ENCODE measurements at places on chromosomes 6 and 20.

GRCh38 chr6:133855276-133855990, 33.5 kb upstream of the TCF21 start:
- no peak for DNase-seq

GRCh38 chr6:53581173-53581773, 36.4 kb upstream of the GCLC start:
- DNase-seq = no peak

DNA sequence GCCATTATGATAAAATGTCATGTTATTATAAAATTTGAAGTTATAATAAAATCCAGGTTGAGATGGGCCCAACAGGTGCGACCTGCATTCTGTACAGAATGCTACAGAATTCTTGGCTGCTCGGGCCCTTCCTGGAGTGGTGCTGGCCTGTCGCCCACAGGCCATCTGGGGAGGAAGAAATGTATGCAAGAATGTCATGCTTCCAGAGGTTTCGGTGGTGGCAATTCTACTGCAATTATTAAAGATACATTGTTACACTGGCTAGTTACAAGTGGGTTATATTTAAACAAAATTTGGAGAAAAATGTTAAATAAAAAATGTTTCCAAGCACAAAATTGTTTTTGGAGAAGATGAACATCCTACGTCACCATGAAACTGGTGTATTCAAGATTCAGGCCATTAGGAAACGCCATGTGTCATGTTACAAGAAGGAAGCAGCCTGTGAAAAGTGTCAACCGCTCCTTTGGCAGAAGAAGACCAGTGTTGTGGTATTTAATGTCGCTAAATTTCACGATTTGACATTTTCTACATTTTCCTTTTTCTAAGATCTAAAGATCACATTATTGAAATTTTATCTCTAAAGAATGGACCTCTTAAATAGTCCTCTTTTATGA, 7.1 kb downstream of the RAMACL start:
- DNase-seq = no peak

- no peak for DNase-seq
Measured at GRCh38 chr20:48761023-48761785, 66.6 kb downstream of the PREX1 start.

DNA sequence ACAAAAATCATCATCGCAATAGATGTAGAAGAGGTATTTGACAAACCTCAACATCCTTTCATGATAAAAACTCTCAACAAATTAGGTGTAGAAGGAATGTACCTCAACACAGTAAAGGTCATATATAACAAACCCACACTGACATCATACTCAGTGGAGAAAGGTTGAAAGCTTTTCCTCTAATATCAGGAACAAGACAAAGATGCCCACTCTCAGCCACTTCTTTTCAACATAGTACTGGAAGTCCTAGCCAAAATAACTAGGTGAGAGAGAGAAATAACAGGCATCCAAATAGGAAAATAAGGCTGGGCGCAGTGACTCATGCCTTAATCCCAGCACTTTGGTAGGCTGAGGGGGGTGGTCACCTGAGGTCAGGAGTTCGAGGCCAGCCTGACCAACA, 95.8 kb downstream of the ZDHHC14 start:
- DNase-seq = no peak

GRCh38 chr6:15143540-15143939, 102.3 kb upstream of the JARID2 start:
- no peak for DNase-seq

DNA sequence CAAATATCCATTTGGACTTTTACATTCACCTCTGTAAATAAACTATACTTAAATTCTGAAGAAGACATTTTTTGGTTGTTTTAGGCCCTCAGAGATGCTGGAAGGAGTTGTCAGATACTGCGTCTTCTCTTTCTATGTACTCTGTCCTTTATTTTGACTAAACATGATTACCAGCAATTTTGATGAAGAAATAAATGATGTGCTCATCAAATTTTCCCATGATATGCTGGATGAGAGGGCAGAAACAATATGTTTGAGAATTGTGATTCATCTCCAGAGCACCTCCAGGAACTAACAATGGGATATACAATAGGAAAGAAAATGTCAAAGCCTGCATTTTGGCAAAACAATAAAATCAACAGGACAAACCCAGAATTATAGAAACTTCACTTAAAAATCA, 481.6 kb upstream of the HS3ST5 start:
- DNase-seq = no peak

DNA sequence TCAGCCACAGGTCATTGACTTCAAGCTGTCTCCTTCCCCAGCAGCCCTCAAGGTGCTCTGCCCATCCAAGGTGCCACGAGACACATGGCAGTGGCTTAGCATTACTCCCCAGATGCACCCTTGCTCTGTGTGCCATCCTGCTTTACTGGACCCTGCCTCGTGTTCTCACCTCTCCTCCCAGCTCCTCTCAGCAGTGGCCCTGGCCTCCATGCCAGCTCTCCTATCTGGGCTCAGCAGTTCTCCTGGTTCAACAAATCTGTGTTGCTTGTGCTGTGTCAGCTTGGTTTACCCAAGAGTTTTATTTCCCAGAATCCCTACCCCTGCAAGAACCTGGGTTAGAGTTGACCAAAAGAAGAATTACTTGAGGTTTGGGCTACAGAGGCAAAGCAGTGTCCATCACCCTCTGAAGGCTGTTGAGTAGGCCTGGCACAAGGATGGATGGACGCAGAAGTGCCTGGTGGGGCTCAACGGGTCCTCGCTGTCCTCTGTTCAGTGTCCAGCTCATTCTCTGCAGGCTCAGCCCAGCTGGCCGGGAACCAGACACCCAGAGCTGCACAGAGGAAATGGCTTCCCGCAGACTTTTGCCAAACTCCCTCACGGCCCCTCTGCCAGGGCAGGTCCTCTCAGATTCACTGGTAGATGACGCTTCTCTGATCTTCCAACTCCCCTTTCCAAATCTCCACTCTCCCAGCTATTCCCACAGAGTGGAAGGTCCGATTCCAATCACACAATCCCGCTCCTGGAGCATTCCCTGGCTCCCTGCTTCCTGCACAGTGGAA, 82.6 kb downstream of the FOXA2 start:
- DNase-seq = no peak

- DNase-seq = no peak
Measured at GRCh38 chr6:90891355-90891754, 304.5 kb upstream of the MAP3K7 start.

DNA sequence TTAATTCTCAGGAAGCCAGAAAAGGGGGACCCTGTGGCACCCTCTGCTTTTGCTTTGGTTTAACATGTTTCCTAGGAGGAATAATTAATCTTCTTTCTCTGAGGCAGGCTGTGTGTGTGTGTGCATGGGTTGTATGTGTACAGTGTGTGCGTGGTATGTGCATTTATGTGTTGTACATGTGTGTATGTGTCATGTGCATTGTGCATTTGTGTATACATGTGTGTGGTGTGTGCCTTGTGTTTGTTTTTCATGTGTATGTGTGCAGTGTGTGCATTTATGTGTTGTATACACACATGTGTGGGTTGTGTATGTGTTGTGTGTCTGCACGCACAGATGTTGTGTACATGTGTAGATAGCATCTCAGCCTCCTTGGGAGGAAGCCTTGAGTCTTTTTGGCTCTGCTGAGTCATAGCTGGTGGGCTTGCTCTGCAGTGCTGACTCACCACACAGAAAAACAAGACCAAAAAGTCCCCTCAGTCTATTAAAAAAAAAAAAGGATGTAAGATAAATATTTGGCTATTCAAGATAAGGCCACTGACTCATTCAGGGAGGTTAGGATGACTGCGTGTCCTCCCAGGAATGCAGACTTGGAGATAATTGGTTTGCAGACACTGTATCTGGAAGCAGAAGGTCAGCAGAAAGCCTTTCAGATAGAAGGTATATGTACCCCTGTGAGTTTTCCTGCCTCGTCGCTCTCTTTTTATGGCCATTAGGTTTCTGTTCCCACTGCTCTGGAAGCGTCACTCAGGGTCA, 58.6 kb downstream of the SYNJ2 start:
- DNase-seq = no peak

DNA sequence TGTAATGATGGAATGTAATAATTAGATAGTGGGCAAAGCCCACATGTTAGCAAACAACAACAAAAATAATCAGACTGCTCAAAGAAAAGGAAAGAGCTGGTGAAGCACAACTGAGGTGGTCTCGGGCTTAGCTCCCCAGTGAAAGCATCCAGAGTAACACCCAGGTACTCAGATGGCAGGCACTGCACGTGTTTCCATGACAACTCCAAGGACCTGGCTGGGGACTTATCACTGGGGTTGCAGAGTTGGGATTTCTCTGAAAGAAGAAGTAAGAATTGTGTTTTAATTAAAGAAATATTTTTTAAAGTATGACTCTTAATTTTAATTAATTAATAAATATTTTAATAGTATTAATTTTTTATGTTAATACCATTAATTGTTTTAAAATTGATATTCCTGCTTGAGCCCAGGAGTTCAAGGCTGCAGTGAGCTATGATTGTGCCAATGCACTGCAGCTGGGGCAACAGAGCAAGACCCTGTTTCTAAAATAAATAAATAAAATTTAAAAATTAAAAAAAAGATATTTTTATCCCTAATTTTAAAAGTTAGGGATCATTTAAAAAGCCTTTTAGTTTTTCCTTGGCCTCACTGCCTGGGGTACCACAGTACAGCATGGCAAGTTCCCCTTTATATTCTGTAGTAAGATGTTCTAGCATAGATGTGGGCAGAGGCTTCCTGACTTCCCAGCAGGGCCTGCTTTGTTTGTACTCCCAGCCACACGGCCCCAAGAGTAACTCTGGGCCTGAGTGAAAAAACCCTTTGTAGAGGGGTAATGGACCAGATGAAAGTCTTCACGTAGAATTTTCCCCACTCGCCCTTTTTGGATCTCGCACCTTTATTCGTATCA, 42.2 kb upstream of the UST start:
- no peak for DNase-seq

DNA sequence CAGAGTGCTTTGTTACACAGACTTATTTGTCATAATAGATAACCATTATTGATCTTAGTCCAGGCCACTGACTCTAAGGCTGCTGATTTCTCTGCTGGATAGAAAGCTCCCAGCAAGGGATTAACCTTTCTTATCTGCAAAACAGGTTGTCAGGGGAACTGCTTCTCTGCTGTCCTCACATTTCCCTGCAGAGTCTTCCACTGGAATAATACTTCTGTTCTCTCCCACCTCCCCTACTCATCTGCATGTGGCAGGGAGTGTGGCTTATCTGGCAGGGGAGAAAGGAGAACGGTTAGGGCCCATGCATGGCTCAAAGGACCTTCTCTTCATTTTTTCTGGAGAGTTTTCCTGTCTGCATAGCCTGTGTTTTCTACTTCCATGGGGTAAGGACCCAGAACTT, 86.2 kb downstream of the LAMP5 start:
- DNase-seq = no peak

- DNase-seq = no peak
Measured at GRCh38 chr6:45717027-45717426, 298.6 kb downstream of the CLIC5 start.

GRCh38 chr6:140845701-140846100, 1287.0 kb upstream of the GJE1 start:
- no peak for DNase-seq

DNA sequence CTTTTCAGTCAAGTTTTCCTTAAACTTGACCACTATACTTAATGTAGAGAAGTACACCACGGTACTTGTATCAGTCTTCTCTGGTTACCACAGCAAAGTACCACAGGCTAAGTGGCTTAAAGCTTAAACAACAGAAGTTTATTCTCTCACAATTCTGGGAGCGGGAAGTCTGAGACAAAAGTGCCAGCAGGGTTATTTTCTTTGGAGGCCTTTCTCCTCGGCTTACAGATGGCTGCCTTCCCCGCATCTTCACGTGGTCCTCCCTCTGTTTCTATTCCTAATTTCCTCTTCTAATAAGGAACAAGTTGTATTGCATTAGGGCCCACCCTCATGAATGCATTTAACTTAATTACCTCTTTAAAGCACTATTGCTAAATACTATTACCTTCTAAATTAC, 258.0 kb downstream of the PLCB1 start:
- DNase-seq = no peak

DNA sequence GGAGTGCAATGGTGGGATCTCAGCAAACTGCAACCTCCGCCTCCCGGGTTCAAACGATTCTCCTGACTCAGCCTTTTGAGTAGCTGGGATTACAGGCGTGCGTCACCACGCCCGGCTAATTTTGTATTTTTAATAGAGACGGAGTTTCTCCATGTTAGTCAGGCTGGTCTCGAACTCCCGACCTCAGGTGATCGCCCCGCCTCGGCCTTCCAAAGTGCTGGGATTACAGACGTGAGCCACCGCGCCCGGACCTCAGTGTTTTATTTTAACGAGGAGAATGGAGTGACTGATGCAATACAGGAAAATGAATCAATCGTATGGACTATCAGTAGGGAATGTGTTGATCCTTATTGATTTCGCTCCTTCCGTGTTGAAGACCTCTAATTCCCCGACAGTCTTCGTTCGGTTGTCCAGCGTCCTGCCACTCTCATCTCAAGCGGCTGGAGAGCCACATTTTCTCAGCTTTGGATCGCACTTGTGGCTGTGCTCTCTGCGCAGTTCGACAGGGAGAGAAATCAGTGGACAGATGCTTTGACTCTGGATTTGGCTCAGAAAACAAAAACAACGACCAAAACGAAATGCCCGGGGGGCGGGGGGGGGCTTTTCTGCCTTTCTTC, 166.2 kb downstream of the TRIM27 start:
- no peak for DNase-seq

DNA sequence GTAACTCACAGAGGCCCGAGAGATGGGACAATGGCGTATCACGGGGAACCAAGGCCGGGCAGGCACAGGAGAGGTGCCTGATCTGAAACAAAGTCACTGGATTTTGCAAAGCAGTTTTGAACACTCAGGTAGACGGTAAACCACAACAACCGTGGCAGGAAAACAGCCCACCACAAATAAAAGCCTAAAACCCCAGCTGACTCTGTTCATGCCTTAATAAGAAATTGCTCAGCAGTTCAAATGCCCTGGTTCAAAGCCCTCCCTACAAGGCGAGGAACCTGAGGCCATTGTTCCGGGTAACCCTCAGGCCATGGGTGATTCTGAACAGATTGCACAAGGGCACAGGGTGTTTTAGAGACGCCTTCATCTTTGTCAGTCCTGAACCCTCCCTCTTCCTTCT, 114.2 kb downstream of the MAP3K7 start:
- no peak for DNase-seq

DNA sequence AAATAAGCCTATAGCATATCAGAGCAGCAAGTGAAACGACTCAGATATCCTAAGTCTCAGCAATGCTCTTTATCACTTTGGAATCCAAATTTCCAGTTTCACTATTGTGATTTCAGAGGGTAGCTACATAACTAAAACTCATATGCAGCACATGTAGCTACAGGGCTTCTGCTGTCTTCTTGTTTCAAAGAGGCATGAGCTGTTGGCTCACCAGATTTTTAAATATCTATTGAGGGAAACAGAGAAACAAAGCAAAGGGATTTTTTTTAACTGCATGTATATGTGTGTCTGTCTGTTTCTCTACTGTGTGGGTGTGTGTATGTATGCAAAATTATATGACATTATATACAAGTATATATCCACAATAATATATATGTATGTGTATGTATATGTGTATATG, 258.4 kb downstream of the HDGFL1 start:
- no peak for DNase-seq

DNA sequence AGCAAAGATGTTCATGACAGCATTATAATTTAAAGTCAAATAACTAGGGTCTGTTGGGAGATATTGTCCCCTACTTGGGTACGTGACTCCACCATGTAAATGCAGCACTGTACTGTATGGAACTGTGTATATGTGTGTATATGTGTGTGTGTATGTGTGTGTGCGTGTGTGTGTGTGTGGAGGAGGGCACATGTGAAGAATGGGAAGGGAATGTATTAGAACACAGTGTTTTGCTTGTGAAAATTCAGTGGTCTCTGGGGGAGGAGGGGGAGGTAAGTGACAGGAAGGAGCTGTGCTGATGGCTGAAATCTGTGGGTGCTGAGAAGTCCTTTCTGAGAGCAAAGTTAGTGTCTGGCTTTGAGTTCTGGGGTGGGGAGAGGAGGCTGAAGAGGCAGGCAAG, 23.9 kb upstream of the VEGFA start:
- DNase-seq = no peak

Data from NCI-H1436 treated with DMSO at 0.1 percent for 48 hours (cell line).